ENCODE measurements at places on chromosomes 16 and 17.

DNA sequence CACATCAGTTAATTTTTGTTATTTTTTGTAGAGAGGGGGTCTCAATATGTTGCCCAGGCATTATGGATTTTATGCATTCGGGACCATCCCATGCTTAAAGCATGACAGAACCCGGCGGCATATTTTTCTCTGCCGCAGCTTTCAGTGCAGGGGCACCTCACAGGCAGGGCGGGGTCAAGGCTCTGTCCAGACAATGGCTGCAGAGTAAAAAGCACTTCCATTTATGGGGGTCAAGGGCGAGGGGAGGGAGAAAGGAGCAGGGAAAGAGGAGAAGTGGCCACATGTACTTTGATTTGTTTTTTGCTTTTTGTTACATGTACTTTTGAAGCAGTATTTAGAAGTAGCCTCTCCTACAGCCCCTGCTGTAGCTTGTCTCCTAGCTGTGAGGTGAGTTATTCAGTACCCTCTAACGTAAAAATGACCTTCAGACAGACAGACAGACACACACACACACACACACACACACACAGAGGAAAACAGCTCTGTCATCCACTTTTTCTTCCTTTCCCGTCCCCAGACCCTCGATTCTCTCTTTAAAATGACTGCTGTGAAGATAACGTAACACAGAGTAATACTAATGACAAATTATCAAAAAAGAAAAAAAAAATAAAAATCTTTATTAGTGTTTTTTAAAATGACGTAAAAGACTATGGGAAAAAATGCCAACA is 856 bp upstream of the SCPEP1 start:
- no peak for DNase-seq

DNA sequence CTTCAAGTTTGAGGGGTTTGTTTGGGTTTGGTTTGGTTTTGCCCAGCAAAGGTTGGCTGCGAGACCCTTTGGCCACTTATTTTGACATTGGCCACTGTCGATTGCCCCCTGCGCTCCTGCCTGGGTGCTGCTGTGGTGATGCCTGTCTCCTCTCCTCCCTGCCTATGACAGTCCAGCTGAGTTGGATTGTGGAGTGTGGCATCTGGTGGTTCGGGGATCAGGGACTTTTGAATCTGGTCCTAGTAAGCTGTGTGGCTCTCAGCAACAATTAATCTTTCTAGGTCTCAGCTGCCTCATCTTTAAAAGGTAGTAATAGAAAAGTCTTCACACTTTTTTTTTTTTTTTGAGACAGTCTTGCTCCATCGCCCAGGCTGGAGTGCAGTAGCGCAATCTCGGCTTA is 27.1 kb downstream of the CDK5RAP3 start:
- DNase-seq = no peak

GRCh38 chr16:72552654-72553053 is 380.7 kb upstream of the PMFBP1 start:
- DNase-seq = no peak

DNA sequence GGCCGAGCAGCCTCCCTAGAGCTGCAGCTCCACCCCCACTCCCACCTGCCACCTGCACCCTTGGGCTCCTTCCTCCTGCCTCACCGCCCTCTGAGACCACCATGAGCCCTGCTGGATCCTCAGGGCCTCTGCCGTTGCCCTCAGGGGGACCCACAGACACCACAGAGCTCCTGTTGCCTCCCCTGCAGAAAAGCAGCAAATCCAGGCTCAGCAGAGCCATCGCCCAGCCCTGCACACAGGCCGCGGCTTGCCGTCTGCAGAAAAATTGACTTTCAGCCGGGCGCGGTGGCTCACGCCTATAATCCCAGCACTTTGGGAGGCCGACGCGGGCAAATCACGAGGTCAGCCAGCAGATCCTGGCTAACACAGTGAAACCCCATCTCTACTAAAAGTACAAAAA is 7.0 kb upstream of the PPP1R27 start:
- DNase-seq = peak; percentile 48

DNA sequence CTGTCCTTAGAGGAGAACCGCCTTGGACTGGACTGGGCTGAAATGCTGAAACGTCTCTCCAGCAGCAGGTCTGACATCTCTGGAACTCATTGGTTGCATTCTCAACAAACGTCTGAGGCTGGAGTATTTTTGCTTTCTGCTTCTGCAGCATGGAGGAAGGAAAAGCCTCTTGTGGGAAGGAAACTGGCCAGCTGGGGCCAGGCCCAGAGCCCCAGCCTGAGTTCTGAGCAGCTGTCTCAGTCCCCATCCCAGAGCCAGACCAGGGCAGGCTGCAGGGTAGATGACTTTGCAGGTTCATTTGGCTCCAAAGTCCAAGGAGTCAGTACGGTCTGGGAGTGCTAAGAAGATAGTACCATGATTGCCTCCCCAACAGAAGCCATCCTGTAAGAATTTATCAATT is 18.3 kb downstream of the TEKT3 start:
- DNase-seq = no peak

GRCh38 chr16:78866521-78866920 is 734.0 kb downstream of the MAF start:
- DNase-seq = no peak

DNA sequence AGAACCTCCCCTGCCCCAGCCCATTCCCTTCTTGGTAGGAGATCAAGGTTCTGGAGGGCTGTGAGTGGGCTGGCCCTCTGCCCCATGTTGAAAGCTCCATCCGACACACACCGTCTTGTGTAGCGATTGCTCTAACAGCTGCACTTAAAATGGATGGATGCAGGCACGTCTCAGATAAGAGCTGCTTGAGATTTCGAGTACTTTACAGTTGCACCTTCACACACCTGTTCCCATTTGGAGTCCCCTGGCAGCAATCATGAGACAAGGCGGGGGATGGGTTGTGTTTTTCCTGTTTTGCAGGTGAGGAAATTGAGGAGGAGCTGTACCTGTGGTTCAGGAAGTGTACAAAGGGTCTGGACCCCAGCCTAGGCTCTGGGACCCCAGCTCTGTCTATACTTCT is 25.6 kb upstream of the TAC4 start:
- DNase-seq = no peak

- DNase-seq = no peak
Measured at GRCh38 chr16:30372038-30372712, 1.9 kb upstream of the TBC1D10B start.

- DNase-seq = no peak
Measured at GRCh38 chr17:81494626-81495377, 17.8 kb downstream of the ACTG1 start.

DNA sequence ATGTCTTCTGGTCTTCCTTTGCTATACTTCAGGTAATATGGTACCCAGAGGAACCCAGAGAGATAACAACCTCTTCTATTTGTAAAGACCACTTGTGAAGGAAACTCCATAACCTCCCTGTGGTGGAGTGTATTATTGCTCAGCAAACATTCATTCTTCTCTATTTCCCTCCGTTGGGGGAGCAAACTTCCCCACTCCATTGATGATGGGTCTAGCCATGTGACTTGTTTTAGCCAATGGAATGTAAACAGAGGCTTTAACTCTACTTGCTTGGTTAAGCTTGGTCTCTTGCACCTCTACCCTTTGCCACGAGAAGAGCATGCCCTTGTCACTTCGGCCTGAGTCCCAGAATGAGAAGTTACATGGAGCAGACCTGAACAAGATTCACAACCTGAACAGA is 30.0 kb upstream of the SKAP1 start:
- DNase-seq = peak; percentile 19

DNA sequence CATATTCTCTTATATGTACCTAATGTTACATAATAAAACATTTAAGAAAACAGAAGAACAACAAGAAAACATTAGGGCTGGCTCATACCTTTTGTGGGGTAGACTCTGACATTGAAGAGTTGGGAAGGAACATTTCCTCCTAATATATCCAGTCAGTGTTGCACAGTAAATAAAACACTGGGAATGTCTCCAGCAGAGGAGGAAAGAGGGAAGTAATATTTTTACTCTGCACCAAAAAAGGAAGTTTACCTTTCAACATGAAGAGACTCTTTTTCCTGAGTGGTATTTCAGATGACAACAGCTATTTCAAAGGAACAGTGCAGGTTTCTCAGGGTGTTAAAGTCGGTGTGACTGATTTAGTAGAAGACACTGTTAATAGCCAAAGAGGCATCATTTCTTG is 31.9 kb downstream of the EPN2 start:
- DNase-seq = no peak

GRCh38 chr16:47634126-47634525 is 173.0 kb downstream of the PHKB start:
- no peak for DNase-seq

- no peak for DNase-seq
Measured at GRCh38 chr16:73383988-73384365, 336.0 kb upstream of the ZFHX3 start.

All from MV-4-11 (cell line).